ENCODE measurements at places on chromosomes 5 and 9.

DNA sequence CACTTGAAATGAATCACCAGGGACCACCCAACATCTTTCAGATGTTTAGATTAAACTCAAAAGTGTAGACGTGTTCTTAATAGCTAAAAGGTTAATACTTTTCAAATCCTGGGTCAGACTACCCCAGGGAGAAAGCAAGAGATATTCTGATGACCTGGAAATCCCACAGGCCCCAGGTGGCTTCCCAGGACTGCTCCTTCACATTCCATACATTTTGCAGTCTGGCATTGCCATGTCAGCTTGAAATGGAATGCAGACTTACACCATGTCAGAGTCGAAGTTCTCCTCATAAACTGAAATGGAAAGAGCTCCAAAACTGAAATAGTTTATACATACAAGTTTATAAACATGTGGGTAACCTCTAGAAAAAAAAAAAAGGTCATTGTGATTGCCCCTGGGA, 61.5 kb downstream of the TMEM167A start:
- DNase-seq: peak; percentile 9

GRCh38 chr9:127844821-127845359, 9.6 kb downstream of the ENG start:
- peak; percentile 72 for DNase-seq

DNA sequence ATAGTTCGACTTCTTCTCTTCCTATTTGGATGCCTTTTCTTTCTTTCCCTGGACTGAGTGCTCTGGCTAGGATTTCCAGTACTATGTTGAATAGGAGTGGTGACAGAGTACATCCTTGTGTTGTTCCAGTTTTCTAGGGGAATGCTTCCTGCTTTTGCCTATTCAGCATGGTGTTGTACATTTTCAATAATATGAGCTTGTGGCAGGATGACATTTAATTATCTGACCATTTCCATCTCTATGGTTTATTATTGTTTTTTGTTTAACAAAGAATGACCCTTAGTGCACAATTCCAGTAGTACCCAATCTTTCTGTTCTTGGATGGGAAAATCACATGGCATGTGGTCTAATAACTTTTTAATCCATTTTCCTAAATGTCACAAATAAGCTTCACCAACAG, 135.6 kb upstream of the SLC12A2 start:
- no peak for DNase-seq

GRCh38 chr9:25857147-25857546, 178.9 kb upstream of the TUSC1 start:
- DNase-seq: peak; percentile 2

- no peak for DNase-seq
These were observed 168.1 kb downstream of the PAX5 start for GRCh38 chr9:36865731-36866635.

GRCh38 chr5:121667292-121667691, 184.4 kb upstream of the FTMT start:
- no peak for DNase-seq

DNA sequence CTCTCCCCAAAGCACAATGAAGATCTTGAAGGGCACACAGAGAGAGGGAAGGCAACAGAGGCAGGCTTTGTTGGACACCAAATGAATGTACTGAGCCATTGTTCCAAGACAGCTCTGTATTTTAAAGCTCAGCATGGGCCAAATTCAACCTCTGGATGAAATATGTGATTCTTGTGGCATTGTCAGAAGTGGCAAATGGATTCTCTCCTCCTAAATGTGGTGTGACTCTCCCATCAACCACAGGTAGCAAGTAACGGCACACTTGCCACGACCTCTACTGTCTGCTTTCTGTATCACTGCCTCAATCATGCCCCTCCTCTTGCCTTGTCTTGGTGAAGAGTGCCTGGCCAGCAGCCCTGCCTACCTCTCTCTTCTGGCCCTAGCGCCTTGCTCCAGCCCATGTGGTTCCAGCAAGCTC, 6.1 kb upstream of the MOB3B start:
- no peak for DNase-seq

DNA sequence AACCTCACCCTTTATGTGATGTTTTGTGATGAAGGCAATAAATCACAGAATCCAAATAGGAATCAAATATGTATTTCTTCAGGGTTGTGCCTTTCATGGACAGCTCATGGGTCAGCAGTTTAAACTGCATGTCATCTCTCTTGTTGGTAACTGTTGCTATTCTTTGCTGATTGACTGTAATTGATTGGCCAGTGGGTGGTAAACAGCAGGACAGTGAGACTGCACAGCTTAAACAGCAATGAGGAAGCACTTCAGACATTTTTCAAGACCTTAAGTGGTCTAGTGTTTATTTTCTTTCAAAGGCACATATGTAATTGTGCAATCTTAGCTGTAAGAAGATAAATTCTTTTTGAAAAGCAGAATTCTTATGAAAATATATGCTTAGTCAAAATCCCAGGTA, 260.5 kb downstream of the COX7C start:
- DNase-seq: no peak

- DNase-seq: no peak
These were observed 14.1 kb downstream of the MAN2A1 start for GRCh38 chr5:109703829-109704228.

DNA sequence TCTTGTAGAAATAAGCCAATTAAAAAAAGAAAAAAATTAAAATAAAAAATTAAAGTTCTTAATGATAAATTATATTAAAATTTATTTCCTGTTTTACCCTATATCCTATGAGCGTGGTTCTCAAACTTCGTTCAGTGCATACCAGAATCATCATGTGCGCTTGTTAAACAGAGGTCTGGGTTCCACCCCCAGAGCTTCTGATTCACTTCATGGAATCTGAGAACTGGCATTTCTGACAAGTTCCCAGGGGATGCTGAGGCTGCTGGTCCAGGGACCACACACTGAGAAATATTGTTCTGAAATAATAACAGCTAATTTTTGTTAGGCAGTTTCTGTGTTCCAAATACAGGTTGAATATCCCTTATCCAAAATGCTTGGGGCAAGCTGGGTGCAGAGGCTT, 79.3 kb downstream of the TMC1 start:
- no peak for DNase-seq

DNA sequence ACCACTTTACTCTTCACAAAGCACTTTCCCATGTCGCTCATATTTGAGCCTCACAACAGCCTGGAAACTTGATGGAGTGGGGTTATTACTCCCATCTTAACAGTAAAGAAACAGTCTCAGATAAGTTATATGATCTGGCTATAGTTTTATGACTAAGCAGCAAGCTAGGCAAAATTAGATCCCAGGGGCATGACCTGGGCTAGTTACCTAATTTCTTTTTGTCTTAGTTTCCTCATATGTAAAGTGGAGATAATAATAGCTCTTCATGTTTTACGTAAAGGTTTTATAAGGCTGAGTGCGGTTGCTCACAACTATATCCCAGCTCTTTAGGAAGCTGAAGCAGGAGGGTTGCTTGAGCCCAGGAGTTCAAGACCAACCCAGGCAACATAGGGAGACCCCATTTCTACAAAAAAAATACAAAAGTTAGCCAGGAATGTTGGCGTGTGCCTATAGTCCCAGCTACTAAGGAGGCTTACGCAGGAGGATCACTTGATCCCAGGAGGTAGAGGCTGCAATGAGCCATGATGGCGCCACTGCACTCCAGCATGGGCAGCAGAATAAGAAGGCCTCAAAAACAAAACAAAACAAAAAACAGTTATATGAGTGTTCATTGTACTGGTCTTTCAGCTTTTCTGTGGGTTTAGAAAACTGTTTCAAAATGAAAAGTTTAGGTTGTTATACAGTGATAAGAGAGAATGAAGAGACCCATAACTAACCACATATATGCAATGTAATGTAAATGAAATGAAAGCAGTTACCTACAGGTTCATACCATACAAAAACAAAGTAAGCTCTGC, 6.5 kb upstream of the PLIN2 start:
- DNase-seq: no peak

DNA sequence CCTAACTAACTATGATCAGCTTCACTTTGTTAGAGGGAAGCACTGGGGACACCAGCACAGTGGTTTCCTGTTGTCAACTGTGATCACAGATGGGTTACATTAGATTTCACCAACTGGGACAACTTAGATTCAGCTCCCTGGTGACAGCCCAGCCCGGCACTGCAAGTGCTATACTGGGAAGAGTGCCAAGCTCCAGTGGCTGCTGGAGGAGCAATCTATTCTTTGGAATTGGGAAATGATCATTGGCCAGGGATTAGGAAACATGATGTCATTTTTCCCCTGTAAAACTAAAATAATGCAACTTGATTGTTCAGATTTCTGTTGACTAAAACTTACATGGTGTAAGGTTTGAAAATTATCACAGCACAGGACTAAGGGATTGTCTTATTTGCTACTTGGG, 33.2 kb downstream of the PTGR1 start:
- DNase-seq: no peak

GRCh38 chr5:81425569-81425968, 31.6 kb upstream of the ACOT12 start:
- peak; percentile 60 for DNase-seq

GRCh38 chr9:94606646-94607422, 13.2 kb upstream of the FBP2 start:
- no peak for DNase-seq

- DNase-seq: no peak
These were observed 156.6 kb upstream of the IRX2 start for GRCh38 chr5:2908086-2908485.

GRCh38 chr9:21174671-21175070, 8.2 kb upstream of the IFNA21 start:
- DNase-seq: peak; percentile 7

DNA sequence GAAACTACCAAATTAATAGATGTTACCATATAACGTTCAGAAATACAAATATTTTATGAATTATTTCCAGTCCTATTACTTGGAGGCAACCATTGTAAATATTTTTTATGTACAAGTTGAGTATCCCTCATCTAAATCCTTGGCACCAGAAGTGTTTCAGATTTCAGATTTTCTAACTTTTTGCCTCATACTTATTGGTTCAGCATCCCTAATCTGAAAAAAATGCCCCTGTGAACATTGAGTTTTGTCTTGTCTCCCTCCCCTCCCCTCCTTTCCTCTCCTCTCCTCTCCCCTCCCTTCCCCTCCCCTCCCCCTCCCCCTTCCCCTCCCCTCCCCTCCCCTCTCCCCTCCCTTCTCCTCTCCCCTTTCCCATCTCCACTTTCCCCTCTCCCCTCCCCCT, 40.6 kb downstream of the UBAP1 start:
- DNase-seq: no peak

DNA sequence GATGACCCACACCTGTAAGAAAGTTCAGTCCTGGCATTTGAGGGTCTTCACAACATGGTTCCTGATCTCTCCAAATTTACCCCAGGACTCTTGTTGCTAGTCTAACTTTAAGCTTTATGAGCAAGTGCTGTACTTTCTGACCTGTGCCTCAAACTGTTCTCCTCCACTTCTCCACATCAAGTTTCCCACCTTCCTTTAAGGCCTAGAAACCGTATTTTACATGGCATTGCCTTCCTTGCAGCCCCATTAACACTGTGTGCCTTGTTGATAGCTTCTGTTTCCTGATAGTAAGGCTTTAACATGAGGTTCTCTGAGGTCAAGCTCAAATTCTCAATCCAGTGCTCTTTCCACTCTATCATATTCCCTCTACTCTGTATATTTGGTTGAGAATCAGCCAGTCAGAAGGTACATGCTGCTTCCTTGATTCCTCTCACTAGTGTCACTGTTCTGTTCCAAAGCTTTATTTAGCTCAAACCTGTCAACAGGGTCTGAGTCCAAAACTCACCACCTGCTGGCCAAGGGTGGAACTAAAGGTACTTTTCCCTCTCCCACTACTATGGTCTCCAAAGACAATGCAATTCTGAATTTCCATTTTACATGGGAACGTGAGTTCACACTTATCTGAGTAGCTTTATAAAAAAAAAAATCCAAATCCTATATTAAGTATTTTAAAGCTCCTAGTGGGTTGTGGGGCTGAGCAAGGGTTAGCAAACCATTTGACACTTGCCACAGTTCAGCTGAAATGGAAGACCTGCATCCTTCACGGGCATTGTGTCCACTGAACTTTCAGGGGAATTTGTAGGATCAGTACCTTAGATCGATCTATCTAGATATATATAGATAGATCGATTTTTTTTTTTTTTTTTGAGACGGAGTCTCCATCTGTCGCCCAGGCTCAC, 21.1 kb downstream of the VCP start:
- peak; percentile 54 for DNase-seq

DNA sequence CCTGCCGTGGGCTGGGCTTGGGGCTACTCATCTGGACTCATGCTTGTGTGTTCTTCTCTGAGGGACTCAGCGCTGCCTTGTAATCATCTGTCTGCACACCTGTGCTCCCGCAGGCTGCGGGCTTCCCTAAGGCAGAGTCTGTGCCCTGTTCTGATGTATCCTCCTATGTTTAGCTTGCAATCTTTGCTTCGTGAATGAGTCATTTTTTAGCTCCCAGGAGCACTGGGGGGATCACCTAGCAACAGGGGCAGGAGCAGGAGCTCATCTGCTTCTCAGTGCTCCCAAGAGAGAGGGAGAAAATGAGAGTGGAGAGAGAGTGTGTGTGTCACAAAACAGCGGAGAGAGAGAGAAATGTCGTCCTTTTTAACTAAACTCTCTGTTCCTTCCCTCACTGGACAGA, 202.4 kb upstream of the ZNF618 start:
- peak; percentile 49 for DNase-seq

DNA sequence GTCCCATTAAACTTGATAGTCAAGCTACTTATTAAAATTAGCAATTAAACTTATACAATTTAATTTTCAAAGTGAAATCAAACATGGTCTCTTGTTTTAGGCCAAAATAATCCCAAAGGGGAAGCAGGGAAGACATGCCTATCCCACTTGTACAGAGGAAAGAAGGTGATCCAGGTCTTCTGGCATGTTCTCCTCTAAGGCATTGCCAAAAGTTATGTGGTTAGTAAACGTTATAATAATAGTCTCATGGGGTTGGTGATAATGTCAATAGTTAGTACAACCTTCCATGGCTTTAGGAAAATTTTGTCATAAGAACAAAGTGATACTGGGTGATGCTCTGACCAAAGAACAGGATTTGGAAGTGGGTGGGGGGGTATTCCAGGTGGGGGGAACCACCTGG, 52.8 kb downstream of the ROR2 start:
- peak; percentile 6 for DNase-seq

DNA sequence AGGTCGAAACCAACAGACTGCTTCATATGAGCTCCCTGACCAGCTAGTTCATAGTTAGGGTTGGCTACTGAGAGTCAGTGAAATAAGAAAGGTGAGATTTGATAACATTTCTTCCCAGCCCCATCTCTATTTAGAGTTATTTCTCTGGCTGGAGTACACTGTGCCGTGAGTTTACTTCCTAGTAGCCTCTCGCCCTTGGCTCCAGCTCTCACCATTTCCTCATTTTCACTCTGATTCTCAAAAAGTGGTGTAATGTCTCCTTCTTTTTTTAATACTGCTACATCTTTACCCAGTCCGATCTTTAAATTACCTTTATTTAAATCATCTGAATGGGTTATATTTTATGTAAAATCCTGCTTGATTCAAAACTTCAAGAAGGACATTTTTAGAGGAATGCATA, 100.4 kb upstream of the FAM174A start:
- DNase-seq: no peak

DNA sequence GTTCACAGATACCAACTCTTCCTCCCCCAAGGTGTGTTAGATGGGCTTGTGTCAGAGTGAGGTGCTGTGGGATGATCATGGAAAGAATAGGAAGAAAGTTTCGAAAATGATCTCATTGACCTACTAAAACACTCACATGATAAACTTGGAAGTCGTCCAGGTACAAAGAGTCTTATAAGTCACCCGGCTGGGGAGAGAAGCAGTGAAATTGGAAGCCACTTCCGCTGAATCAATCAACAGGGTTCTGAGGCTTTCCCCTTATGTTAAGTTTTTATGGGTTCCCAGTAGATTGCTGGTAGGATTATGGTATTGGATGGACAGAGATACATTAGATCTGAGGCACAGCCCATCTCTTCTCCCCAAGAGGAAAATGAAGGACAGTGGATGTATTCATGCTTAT, 218.8 kb upstream of the MSX2 start:
- DNase-seq: peak; percentile 93

- no peak for DNase-seq
These were observed 25.2 kb upstream of the SH3RF2 start for GRCh38 chr5:145911164-145911563.

Data from M059J (cell line).